AG09319 (cell line): ENCODE measurements at places on chromosomes 3 and 15.
A peak's percentile ranks its signal among the peaks of the same experiment; 100 is the strongest.

- no peak for DNase-seq
Measured at GRCh38 chr3:182327196-182327681, 466.1 kb upstream of the ATP11B start.

- no peak for DNase-seq
Measured at GRCh38 chr3:142272200-142272891, 47.0 kb upstream of the GK5 start.

- peak; percentile 11 for DNase-seq
Measured at GRCh38 chr15:69081310-69082004, 67.0 kb downstream of the NOX5 start.

DNA sequence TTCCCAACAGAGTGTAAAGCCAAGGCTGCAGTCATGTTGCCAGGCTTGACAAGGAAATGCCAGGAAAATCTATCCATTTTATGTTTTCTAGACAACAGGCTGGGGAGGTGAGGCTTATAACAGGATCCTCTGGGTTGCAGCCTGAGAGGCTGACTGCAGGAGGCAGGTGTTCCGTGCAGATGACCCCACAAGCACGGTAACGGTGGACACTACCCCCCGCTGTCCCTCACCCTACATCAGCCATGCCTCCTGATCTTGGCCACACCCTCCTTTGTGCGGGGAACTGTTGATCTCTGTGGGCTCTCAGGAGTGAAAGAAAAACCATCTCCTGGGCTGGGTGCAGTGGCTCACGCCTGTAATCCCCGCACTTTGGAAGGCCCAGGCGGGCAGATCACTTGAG lies 68.0 kb upstream of the ADPGK start:
- DNase-seq = no peak

DNA sequence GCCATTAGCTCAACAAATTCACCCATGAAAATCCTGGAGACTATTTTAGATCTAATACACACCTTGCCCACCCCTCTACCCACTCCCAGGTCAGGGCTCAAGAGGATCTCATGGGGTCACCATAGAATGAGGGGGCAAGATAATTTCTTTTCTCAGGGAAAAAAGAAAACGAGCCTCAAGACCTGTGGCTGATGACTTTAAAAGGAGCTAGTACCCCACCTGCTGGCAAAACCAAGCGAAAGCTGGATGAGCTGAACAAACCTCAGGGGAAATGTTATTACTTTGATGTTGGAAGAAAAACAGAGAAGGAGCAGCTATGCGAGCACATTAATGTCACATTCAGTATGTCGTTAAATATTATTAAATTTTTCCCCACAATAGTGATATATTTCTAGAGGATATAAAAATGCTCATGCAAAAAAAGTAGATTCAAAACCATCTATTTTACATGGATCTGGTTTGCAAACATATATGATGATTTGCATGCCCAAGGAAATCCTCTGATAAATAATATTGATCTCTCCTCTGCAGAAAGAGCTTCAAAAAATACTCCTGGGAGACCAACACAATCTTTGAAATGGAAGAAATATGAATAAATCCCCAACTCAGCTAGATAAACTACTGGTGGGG lies 37.7 kb downstream of the PLD1 start:
- DNase-seq = no peak

- DNase-seq = no peak
Measured at GRCh38 chr15:74620636-74621545, 5.3 kb downstream of the CLK3 start.

DNA sequence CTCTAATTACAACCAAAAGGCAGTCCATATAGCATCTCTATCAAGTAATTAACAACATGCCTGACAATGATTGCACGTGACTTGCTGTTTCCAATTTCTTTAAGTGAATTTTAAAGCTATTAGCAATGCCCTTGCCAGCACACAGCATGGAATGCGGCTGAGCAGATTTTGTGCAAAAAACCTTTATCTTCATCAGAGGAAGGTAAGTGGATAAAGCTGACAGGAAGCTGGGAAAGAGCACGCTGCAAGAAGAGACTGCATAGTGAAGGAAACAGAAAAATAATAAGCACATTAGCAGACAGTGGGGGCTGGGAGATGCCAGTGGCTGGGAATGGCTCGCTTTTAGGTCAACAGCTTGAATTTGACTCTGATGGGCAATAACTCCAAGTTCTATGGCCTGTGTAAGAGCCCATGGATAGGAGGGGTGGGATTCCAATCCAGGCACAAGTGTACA lies 138.8 kb downstream of the PDZRN3 start:
- DNase-seq = no peak

GRCh38 chr15:27353856-27354255 lies 382.9 kb downstream of the GABRG3 start:
- DNase-seq = no peak

GRCh38 chr3:17412950-17413530 lies 329.4 kb downstream of the TBC1D5 start:
- DNase-seq = peak; percentile 29

DNA sequence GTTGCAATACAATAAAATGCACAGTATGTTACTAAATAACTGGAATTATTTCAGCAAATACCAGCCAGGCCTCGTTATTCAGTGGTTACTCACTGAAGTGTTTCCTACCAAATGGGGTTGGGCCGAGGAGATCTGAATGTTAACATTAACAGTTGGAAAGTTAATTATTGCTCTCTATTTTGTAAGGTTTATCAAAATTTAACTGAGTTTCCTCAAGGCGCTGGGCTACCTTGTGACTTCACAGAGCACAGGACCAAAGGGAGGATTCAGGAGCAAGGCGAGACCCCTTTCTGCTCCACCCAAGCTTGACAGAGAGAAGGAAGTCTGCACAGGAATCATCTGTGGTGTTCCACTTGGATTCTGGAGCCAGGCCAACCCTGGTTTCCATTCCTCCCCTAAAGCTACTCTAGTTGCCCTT lies 21.6 kb downstream of the ADAMTS9 start:
- no peak for DNase-seq

GRCh38 chr3:10518506-10519150 lies 13.2 kb upstream of the ATP2B2 start:
- no peak for DNase-seq

DNA sequence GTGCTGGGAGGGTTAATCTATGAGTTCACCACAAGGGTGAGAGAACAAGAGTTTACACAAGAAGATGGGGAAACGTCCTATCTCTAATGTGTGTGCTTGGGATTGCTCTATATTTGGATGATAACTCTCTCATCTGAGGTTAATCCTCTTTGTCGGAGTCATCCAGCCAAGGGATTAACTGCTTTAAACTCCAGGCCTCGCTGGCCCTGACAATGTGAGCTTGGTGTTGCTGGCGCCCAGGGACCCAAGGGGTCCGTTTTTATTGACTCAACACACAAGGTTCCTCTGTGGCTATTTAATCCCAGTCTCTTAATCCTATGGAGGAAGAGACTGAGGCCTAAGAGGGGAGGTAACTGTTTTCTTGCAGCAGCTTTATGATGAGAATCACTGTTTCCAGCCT lies 14.2 kb downstream of the SV2B start:
- no peak for DNase-seq

GRCh38 chr3:37653466-37653865 lies 208.2 kb upstream of the CTDSPL start:
- DNase-seq = no peak

GRCh38 chr3:134480546-134480945 lies 5.2 kb downstream of the ANAPC13 start:
- DNase-seq = no peak

DNA sequence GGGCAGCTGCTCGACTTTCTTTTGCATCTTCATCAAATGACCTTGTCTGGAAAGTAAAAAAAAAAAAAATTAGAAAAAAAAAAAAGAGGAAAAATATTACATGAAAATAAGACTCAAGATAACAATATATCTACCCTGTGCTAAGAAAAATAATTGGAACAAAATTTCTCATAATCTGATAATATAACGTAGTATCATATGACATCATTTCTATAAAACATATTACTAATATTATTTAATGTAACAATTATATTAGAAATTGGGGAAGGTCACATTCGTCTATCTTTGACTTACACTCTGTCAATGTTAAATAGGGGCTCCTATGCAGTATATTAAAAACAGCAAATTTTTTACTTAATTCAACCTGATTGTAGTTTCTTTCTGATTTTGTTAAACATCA lies 44.1 kb downstream of the INO80 start:
- no peak for DNase-seq

- DNase-seq = no peak
Measured at GRCh38 chr15:33211176-33211808, 16.8 kb upstream of the FMN1 start.

DNA sequence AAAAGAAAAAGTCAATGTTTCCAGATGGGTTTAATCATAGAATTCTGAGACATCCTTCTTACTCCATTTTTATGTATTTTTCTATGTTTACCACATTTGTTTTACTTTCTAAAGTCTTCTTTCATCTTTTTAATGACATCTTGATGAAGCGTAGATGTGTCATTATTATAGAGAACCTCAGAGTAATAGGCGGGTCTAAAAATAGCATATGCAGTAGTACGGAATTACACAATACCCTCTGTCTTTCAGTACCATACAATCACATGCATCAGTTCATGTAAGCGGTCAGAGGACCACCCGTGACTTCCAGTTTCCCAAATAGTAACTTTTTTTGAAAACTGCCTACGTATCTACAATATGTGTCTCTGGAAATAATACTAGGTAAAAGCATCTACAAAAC lies 224.0 kb downstream of the PLOD2 start:
- DNase-seq = peak; percentile 35

DNA sequence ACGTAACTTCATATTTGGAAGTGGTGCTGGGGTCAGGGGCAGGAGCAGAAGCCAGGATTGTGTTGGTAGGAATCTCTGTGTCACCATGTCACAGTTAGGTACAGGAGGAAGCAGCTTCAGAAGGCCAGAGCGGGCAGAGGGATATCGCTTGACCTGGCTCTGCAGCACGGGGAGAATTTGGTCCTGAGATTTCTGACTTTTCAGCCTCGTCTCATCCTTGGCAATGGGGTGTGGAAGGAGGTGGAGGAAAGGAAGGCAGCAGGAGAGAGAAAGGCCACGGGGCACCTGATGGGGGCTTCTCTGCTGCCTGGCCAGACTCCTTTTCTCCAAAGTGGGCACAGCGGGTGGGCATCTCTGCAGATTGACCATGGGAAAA lies 564 bp downstream of the IL16 start:
- no peak for DNase-seq

GRCh38 chr3:78734048-78734637 lies 1033.7 kb downstream of the ROBO1 start:
- peak; percentile 67 for DNase-seq

DNA sequence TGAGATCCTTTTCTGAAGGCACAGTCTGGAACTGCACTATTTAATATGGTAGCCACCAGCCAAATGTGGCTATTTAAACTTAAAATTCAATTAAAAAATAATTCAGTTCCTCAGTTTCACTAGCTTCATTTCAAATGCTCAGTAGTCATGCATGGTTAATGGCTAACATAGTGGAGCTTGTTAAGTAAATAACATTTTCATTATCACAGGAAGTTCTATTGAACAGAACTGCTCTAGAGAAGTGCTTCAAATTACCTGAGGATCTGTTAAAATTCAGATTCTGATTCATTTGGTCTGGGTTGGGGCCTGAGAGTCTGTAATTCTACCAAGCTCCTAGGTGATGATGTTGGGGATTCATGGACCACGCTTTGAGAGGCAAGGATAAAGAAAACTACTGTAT lies 109.6 kb upstream of the THRB start:
- DNase-seq = no peak

DNA sequence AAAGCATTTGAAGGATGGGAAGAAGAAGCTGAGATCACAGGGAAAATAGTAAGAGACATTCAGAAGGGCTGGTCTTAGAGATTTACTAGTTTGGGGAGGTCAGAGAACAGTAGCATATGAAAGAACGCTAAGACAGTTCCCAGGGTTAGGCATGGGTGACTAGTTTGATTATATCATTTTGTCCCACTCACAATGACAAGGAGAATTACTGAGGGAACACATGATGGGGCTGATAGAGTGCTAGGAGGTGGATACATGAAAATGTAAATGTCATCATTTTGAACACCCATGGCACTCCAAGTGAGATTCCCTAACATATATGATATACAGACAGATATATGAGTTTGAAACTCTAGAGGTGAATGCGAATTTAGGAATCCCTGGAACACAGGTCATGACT lies 9.3 kb upstream of the TARS3 start:
- DNase-seq = no peak

- DNase-seq = no peak
Measured at GRCh38 chr3:23459889-23460546, 256.9 kb downstream of the UBE2E2 start.

DNA sequence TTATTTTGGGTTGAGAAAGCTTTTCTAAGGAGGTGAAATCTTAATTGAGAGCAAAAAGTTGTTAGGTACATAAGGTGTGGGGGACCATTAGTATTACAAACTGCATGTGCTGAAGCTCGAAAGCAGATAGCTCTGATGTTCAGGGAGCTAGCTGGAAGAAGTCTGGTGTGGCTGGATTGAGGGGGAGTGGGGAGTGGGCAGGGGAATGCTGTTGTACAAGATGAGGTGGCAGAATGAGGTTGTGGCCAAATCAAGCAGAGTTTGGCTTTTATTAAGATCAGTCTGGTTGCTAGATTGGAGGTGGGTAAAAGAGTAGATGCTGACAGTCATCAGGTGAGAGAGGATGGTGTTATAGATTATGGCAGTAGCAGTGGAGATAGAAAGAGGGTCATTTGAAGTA lies 32.1 kb downstream of the UBE2E2 start:
- DNase-seq = no peak

DNA sequence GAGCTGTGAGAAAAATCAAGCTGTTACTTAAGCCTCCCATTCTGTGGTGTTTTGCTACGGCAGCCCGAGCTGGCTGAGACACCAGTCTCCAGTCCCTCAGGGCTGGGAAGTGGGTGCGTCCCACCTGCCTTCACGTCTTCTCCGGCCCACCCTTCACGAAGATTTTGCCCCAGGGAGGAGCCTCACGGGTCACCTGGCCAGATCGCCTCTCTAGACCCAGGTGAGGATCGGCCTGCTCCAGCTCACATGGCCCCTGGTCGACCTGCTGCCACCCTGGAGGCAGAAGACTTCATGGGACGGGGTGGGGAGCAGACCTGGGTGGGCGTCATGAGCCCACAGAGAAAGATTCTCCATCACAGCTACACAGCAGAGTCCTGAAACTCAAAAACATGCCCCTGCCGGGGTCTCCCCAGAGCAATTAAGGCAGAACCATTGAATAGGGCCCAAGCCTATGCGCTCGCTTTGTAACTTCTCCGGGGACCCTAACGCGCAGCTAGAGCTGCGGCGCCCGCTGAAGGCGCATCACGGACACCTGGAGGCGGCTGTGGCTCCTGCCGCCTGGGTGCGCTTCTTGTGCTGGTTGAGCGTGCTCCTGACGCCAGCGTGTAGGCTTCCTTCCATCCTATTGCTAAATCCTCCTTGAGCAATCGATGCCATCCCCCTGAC lies 92.6 kb upstream of the ALDH1A3 start:
- DNase-seq = no peak

DNA sequence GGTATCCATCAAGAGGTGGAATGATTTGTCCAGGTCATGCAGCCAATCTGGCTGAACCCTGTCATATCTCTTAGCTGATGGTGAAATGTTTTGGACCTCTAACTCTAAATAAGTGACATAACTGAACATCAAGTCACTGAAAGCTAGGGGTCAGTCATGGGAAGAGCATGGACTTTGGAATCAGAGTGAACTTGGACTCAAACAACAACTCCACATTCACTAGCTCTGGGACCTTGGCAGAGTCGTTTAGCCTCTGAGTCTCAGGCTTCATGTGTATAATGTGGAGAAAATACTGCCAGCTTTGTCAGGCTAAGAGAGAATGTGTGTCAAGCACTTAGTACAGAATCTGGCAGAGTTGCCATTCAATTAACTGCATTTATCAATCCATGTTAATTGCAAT lies 557.8 kb upstream of the CFAP20DC start:
- no peak for DNase-seq
